Fibroblast of the aortic adventitia (primary cell): ENCODE measurements at places on chromosomes 6 and 20. TPM values are rescaled to one million over a fixed set of nuclear protein-coding genes. Genes with fewer than 3 reads are reported as not detected.

Gene C6orf58
- total RNA-seq, result not detected in 2 replicates

Gene COL21A1
- total RNA-seq, result 29.0 and 29.5 TPM in 2 replicates

Gene HCRTR2
- total RNA-seq, result not detected in 2 replicates

Gene TAGAP
- not detected in 2 replicates for total RNA-seq

Gene TFAP2D
- 5.1 TPM in 1 of 2 replicates, not detected in the other for total RNA-seq

Gene ASIP
- not detected in 2 replicates for total RNA-seq

Gene MUC22
- total RNA-seq, result not detected in 2 replicates

Gene BEND6
- total RNA-seq, result 15.3 and 34.8 TPM in 2 replicates

Gene ZNF391
- 1.4 and 3.0 TPM in 2 replicates for total RNA-seq

Gene AKAP12
- total RNA-seq, result 196 and 349 TPM in 2 replicates

Gene MEI4
- not detected in 2 replicates for total RNA-seq

Gene FAM209A
- not detected in 2 replicates for total RNA-seq

Gene HLA-DOB
- total RNA-seq, result 2.6 TPM in 1 of 2 replicates, not detected in the other

Gene IMPG1
- not detected in 2 replicates for total RNA-seq

Gene C6orf118
- not detected in 2 replicates for total RNA-seq

Gene CHMP4B
- 43.7 and 54.8 TPM in 2 replicates for total RNA-seq

Gene TMC2
- total RNA-seq, result not detected in 2 replicates

Gene PTCHD4
- 5.2 and 9.8 TPM in 2 replicates for total RNA-seq

Gene PNLDC1
- not detected in 2 replicates for total RNA-seq

Gene DHX16
- 20.9 and 64.8 TPM in 2 replicates for total RNA-seq

Gene PTK6
- not detected in 2 replicates for total RNA-seq

Gene MEP1A
- total RNA-seq, result not detected in 2 replicates

Gene OR2J1
- total RNA-seq, result not detected in 2 replicates

Gene SRSF12
- 0.09 and 0.33 TPM in 2 replicates for total RNA-seq

Gene PPP1R3G
- total RNA-seq, result 3.8 and 10.1 TPM in 2 replicates

Gene LY6G6D
- not detected in 2 replicates for total RNA-seq
